NCI-H774 (cell line): ENCODE measurements at places on chromosomes 1 and 21.
A peak's percentile ranks its signal among the peaks of the same experiment; 100 is the strongest.

DNA sequence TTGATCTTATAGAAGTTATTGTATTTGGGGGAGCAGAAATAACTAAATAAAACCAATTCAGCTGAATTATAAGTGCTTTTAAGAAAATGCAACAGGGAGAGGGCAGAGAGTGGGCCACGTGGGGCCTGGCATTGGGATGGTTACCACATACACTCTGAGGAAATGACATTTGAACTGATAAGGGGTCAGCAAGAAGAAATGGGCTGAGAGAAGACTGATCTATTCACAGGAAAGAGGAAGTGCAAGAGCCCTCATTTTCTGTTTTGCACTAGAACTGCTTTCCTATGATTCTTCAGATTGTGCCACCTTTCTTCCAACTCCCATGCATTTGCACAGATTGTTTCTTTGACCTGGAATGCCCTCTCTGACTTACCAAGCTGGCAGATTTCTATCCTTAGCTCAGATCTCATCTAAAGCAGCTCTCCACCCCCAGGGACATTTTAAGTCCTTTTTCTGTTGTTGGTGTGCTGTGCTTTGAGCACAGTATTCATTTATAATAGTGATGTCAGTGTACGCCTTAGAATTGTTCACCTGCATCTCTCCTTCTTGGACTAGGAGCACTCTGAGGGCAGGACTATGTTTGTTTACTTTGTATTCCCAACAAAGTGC, 115.9 kb downstream of the FGGY start:
- DNase-seq, result no peak

- DNase-seq, result no peak
Observed at GRCh38 chr1:24300971-24301784, 18.0 kb upstream of the GRHL3 start.

DNA sequence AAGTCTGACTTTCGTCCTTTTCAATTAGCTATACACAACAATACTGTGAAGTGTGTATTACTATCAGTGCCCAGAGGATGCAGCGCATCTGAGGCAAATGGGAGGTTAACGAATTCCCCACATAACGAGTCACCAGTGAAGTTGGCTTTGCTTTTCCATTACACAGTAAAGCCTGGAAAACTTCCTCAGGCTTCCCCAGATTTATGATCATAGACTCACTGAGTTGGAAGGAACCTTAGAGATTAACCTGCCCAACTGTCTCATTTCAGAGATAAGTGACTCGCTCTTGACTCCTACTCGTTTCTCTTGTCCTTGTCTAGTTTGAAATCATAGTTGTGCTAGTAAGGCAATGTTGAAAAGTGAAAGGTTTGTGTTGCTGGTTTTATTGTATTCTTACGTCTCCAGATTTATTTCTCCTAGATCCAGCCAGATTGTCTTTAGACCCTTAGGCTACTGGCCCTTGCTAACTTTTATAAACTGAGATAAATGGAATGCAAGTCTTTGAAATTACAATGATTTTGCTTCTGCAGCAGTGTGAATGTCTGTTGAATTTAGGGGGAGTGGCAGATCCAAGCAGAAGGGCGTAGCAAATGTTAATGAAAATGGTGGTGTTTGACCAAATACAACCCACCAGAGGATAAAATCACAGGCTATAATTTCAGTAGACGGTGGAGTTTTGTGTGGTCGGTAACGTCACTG, 17.3 kb downstream of the S1PR1 start:
- no peak for DNase-seq

- peak; percentile 86 for DNase-seq
Observed at GRCh38 chr1:177872308-177872900, 97.5 kb downstream of the SEC16B start.

DNA sequence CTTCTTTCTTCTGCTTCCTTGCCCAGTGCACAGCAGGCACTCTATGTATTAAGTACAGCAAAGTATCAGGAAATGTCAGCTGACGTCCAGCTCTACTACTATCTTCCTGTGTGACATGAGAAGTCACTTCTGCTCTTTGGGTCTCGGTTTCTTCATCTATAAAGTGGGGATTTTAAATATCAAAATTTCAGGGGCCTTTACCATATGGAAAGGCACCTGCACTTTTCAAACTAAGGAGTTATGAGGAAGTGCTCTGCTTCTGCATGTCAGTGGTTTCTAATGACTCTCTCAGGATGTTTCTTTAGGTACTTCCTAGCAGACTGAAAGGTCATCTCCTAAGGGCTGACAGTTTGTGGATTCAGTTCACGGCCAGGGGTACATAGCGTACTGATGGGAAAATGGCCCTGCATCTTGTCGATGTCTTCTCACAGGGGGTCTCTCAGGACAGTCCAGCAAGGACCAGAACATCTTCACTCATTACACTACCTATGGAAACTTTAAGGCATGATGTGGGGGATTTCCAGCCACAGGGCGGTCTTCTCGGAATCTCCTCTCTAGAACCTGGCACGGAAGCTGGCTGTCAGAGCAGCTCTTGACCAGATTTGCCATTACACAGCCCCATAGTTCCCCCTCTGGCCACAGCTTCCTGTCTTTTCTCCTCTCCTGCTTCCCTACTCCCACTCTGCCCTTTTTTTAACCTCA, 42.0 kb upstream of the MTF1 start:
- no peak for DNase-seq

DNA sequence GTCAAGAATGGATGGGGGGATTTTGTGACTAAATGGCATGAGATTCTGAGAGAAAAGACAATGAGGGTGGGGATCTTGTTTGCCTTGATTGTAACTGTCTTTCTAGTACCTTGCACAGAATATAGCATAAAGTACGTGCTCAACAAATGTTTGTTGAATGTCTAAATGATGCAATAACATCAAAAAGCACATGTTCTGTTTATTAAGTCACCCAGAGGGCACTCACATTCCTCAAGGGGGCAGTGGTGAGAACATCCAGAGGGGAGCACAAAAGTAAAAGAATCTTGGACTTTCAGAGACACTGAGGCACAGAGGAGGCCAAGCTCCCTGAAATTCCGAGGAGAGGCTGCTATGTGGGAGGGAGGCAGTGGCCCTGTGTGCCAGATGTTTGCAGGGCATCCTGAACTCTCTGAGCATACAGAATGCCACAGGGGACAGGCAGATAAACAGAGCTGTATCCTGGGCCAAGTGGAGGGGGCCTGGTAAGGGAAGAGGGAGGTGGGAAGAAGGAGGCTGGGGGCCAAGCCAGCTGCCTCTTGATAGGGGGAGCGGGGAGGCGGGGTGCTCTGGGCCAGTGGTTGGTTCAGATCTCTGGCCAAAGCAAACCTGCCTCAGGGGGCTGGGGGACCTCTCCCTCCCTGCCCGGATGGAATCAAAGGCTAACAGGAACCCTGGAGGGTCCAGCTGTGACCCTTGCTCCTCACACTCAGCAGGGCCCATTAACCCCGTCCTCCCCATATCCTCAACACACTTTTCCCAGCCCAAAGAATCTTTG, 6.5 kb upstream of the ATP1A2 start:
- no peak for DNase-seq

DNA sequence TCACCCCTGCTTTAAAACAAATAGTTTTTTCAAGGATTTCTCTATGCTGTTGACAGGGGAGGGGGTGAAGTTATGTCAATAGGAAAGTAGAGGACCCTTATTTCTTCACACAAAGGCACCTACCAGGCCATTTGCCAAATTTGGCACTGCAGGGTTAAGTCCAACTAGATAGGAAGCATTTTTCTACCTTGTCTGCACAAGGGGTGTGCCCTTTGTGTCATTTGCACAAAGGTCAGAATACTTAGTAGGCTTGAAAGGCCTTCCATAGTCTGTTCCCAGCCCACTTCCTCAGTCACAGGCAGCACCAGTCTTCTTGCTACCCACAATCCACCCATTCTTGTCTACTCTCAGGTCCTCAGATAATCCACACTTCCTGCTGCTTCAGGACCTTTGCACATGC, 7.0 kb downstream of the TACSTD2 start:
- no peak for DNase-seq

DNA sequence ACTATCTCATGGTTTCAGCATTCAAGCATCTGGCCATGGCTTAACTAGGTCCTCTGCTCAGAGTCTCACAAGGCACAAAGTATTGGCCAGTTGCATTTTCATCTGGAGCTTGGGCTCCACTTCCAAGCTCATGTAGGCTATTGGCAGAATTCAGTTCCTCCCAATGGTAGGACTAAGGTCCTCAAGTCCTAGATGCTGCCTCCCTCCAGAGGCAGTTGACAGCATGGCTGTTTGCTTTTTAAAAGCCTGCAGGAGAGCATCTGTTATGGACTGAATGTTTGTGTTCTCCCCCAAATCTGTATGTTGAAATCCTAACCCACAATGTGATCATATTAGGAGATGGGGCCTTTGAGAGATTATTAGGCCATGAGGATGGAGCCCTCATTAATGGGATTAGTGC, 38.0 kb upstream of the HLX start:
- no peak for DNase-seq

DNA sequence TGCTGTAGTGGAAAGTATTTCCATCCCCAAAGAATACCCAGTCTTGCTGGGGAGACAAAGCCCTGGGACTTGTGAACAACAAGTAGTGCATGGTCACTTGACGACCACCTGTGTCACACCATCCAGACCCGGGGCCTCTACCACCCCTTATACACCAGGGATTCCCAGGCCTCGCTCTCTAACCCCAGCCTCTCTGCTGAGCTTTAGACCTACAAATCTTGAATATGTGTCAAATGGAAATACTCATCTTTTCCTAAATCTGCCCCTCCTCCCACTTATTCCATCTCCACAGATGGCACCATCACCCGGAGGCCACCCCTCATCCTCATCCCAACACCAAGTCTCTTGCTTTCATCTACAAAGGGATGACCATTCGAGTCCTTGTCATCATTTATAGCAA, 875 bp upstream of the RNASEL start:
- no peak for DNase-seq

GRCh38 chr21:44910229-44911067, 10.3 kb downstream of the ITGB2 start:
- no peak for DNase-seq

GRCh38 chr1:93251966-93252365, 71.4 kb downstream of the CCDC18 start:
- no peak for DNase-seq

GRCh38 chr1:17135530-17135929, 16.3 kb upstream of the PADI2 start:
- peak; percentile 11 for DNase-seq

- no peak for DNase-seq
Observed at GRCh38 chr1:59419361-59420140, 122.7 kb downstream of the FGGY start.

DNA sequence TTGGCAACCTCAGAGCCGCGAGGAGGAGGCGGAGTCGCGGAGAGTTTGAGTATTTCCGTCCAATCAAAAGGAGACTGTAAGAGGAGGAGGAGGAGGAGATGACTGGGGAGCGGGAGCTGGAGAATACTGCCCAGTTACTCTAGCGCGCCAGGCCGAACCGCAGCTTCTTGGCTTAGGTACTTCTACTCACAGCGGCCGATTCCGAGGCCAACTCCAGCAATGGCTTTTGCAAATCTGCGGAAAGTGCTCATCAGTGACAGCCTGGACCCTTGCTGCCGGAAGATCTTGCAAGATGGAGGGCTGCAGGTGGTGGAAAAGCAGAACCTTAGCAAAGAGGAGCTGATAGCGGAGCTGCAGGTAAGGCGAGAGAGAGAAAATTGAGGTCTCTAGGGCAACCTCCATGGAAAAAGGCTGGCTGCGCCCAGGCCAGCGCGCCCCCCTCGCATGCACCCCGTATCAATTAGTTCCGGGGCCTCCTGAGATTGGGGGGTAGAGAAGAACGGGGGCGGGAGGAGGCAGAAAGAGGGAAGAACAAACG, at the start of gene PHGDH:
TSS of gene PHGDH (plus strand) at position 131 of the 538 bp plus-strand sequence. CDS start at position 220, 89 bp downstream.
- DNase-seq, result peak; percentile 83

- DNase-seq, result no peak
Observed at GRCh38 chr1:200369706-200370105, 40.1 kb downstream of the ZNF281 start.

DNA sequence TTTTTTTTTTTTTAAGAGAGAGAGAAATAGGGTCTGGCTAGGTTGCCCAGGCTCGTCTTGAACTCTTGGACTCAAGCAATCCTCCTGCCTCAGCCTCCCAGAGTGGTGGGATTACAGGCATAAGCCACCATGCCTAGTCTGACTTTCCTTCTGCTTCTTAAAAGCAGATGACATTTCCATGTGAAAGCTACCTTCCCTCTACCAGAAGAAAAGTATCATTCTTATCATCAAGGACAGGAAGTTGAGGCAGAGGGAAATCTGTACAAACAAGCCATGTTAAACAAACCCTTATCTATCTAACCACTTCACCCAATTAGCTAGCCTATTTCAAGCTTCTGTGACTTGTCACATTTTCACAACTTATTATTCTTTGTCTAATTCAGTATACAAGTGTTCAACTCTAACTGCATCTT, 54.8 kb downstream of the SAMSN1 start:
- no peak for DNase-seq

DNA sequence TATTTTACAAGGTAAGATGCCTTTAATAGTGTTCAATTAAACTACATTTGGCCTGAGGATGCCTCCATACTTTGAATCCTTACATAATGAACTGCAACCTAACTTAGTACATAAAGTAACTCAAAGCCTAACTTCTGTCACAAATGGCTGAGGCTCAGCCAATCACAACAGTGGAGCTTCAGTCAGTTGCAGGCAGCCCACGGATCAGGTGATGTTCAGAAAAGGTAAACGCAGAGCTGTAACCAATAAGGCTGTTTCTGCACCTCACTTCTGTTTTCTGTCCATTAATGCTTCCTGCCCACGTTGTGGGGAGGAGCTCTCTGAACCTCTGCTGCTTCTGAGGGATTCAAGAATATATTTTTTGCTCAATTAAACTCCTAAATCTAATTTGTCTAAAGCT, 94.8 kb upstream of the KIAA0040 start:
- no peak for DNase-seq

DNA sequence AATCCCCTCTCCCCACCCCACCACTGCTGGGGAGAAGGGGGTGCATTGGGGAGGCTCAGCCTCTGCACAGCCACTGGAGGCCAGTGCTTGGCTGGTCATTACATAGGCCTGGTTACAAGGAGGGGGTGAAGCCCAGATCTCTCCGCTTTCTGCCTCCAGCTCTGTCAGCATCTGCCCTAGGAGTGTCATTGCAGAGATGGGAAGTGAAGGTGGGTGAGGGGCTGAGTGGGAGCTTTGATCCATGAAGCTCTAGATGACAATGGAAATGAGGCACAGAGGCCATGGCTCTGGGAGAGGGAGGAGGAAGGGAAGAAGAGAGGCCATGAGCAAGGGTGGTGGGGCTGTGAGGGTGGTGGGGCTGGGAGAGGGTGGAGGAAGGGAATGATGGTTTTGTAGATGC, 411.6 kb downstream of the MATN1 start:
- DNase-seq, result no peak

DNA sequence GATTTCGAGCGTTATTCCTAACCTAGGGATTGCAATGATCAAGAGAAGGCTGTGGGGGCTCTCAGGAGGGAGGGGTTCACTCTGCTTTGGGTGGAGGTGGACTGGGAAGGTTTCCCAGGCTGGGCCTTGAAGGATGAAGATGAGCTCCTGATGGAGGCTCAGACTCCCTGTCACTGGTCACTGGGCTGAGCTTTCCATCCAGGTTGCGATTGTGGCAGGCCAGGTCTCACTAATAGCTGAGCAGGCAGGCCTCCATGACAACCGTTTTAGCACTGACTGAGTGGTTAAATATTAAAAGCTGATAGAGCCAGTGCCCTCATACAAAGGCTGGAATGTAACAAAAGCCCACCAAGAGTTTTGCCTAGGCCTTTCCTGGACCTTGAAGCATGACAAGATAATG, 36.2 kb upstream of the EFCAB14 start:
- no peak for DNase-seq

GRCh38 chr21:39178421-39178820, 4.8 kb downstream of the PSMG1 start:
- DNase-seq, result no peak

GRCh38 chr21:45309069-45309986, 21.6 kb upstream of the POFUT2 start:
- no peak for DNase-seq

GRCh38 chr1:69163241-69163640, 404.5 kb upstream of the LRRC7 start:
- DNase-seq, result no peak
